Activated T-cell treated with anti-CD3 and anti-CD28 coated beads, Interleukin-2, amount 50 U/mL, for 72 hours (primary cell): ENCODE measurements at places on chromosomes 5 and 9.

DNA sequence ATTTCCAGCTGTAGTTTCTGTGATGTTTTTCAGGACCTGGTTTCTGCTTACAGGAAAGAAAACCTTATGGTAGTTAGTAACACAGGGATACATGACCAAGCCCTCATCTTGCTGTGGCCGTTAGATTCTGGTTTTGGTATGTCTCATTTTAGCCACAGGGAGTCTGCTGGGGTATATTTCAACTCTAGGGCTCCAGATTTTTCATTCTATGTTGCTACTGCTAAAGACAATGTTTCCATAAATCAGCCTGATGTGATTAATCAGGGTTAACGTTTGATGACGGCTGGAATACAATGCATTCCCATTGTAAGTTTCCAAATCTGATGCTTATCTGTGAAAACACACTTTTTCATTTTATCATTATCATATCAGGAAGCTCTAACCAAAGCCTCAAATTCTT is 48.2 kb downstream of the P4HA2 start:
- no peak for DNase-seq

- no peak for DNase-seq
Measured at GRCh38 chr5:2093859-2094615, 211.3 kb upstream of the IRX4 start.

DNA sequence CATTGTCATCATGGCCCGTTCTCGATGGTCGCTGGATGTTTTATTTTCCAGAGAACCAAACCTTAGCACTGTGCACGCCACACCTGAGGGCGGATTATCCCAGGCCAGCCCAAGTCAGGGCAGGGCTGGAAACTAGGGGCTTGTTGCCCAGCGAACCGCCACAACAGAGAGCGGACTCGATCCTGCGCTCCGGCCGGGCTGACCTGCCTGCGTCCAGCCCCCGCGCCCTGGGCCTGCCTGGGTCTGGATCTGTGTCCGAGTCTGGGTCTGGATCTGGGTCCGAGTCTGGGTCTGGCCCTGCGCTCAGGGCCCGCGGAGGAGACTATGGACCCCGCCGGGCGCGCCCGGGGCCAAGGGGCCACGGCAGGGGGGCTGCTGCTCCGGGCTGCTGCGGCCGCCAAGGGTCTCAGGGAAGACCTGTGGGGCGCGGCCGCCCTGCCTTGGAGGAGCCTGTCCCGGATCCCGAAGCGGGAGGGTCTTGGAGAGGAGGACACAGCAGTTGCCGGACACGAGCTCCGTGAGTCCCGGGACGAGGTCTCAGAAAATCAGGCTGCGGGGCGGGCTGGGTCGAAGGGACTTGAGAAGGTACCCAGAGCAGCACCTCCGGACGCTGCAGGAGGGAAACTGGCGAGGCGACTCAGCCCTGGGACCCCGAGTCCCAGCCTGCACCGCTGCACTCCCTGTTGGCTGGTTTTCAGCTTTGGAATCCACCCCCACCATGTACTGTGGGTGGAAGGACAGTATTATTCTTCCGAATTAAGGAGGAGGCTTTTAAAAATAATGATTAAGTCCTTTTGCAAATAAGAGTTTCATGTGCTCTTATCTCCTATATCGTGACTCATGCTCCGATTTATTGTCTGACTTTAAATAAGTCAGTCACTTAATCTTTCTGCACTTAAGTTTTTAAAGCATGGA is at the start of gene ANKDD1B:
TSS of gene ANKDD1B (plus strand) at position 143 of the 915 bp plus-strand sequence. CDS start at position 325, 182 bp downstream.
- peak; percentile 7 for DNase-seq

GRCh38 chr5:142412581-142412980 is 87.8 kb upstream of the SPRY4 start:
- no peak for DNase-seq

DNA sequence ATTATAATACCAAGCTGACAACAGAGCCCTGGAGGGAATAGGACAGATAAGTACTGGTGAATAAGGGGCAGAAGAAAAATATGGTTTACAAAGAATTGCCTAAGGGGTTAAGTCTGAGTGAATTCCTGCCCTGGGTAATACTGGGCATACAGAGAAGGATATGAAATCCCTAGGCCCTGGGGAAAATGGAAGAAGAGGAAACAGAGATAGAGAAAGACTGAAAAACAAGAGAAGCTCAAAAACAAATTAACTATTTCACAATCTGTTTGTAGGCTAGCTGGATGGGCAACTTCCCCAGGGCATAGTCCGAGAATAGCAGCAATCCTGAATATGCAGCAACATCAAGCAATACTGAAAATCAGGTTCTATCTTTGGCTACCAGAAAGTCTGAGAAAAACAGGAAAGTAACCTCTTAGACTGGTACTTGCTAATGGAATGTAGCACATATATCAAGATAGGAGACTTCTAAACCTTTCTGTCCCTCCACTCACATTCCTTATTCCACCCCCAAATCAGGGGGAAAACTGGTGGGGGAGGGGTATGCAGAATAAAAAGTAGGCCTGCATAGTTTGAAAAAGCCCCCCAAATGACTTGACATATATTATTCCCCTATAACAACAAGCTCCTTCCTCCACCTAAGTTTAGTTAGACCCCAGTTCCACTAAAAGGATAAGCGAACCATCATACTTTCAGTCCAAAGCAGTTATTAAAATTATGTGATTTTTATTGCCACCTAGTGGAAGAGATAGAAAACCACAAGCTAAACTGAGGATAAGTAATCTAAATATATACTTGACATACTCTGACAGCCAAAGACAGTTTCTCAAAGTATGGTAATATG is 20.6 kb downstream of the SLC38A9 start:
- no peak for DNase-seq

DNA sequence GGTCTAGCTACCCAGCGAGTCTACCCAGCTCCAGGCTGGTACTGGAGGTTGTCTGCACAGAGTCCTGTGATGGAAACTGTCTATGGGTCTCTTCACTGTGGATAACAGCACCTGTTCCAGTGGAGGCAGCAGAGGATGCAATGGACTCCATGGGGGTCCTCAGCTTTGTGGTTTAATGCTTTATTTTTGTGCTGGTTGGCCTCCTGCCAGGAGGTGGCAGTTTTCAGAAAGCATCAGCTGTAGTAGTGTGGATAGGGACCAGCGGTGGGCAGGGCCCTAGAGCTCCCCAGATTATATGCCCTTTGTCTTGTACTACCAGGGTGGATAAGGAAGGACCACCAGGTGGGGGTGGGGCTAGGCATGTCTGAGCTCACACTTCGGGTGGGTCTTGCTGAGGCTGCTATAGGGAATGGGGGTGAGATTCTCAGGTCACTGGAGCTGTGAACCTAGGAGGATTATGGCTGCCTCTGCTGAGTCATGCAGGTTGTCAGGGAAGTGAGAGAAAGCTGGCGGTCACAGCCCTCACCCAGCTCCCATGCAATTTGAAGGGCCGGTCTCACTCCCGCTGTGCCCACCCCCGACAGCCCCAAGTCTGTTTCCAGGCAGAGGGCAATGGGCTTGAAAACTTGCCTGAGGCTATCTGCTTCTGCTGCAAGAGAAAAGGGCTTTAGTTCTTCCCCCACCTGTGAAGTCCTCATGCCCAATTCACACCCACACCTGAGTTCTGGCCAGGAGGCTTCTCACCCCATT is 397.1 kb downstream of the TLE1 start:
- no peak for DNase-seq

DNA sequence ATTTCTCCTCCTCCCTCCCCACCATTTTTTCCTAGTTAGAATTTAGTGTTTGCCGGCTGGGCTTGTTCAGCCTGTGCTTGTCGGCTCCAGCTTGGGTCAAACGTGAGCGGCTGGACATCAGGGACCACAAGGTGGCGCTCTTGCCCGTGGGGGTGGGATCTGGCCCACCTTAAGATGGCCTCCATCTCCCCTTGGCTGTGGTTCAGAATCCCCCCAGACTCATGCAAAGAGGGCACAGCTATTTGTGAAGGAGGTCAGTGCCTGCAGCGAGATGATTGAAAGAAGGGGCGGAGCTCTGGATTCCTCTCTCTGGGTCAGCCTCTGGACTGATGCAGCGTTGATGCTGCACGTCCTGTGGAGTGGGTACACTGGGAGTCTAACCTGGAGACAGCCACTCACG is 283.3 kb upstream of the TUT7 start:
- peak; percentile 34 for DNase-seq

- no peak for DNase-seq
Measured at GRCh38 chr5:161442471-161442870, 104.1 kb downstream of the GABRB2 start.

DNA sequence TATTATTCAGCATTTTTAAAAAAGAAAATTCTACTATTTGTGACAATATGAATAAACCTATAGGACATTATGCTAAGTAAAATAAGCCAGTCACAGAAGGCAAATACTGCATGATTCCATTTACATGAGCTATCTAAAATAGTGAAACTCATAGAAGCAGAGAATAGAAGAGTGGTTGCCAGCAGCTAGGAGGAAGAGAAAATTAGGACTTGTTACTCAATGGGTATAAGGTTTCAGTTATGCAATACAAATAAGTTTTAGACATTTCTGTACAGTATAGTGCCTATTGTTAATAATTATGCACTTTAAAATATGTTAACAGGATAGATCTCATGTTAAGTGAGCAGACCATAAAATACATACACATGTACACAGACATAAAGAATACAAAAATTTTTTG is 73.8 kb upstream of the SPINK5 start:
- DNase-seq, result no peak

DNA sequence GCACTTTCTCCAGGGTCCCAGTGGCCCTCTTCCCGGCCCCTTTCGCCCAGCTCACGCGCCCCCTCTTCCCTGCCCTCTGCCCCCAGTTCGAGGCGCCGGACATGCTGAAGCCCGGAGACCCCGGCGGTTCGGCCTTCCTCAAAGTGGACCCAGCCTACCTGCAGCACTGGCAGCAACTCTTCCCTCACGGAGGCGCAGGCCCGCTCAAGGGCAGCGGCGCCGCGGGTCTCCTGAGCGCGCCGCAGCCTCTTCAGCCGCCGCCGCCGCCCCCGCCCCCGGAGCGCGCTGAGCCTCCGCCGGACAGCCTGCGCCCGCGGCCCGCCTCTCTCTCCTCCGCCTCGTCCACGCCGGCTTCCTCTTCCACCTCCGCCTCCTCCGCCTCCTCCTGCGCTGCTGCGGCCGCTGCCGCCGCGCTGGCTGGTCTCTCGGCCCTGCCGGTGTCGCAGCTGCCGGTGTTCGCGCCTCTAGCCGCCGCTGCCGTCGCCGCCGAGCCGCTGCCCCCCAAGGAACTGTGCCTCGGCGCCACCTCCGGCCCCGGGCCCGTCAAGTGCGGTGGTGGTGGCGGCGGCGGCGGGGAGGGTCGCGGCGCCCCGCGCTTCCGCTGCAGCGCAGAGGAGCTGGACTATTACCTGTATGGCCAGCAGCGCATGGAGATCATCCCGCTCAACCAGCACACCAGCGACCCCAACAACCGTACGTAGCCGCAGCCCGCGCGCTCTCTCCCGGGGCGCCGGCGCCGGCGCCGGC is 1.0 kb downstream of the PRDM6 start:
- DNase-seq, result no peak

- no peak for DNase-seq
Measured at GRCh38 chr5:140443-140829, 48.5 kb downstream of the PLEKHG4B start.

GRCh38 chr5:134979416-134979815 is 11.7 kb downstream of the CATSPER3 start:
- no peak for DNase-seq

GRCh38 chr9:135303280-135303647 is 176.3 kb upstream of the PPP1R26 start:
- DNase-seq, result no peak

GRCh38 chr9:120528829-120529228 is 51.1 kb downstream of the CDK5RAP2 start:
- no peak for DNase-seq
